Naive thymus-derived CD4-positive, alpha-beta T cell (primary cell): ENCODE measurements at places on chromosomes 13 and 19. TPM values are rescaled to one million over a fixed set of nuclear protein-coding genes. Genes with fewer than 3 reads are reported as not detected.
A peak's percentile ranks its signal among the peaks of the same experiment; 100 is the strongest.

DNA sequence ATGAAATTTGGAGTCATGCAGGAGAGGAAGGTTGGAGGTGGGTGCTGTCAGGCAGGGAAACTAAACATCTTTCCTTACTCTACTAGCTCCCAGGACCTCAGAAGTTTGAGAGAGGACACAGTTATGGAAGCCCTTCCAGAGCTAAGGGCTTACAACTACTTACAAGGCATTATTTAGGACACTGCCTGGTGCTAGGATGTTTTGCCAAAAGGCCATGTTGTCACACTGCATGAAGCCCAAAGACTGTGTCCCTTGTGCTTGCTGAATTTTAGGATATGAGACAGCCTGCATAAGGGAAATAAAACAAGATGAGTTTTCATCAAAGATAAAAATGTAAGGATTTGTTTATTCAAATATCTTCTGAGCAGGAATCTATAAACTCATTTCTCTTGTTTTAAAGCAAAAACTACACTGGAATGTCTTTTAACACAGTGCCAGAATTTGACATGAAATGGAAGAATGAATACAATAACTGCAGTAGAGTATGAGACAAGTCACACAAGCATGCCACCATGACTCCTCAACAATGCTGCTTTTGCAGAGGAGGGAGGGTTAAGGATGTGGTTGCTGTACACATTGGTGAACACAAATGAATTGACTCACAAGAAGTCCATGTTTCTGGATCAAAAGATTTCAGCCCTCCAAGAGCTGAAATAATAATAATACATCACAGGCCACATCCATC lies 258.4 kb downstream of the SPRY2 start:
- DNase-seq, result no peak
- H3K27ac ChIP-seq, result no peak overlapping the region
- H3K36me3 ChIP-seq, result no peaks in the 10 kb centered on the region
- H3K4me3 ChIP-seq, result no peak overlapping the region

Gene TECR
- 133 and 143 TPM in 2 replicates for total RNA-seq

DNA sequence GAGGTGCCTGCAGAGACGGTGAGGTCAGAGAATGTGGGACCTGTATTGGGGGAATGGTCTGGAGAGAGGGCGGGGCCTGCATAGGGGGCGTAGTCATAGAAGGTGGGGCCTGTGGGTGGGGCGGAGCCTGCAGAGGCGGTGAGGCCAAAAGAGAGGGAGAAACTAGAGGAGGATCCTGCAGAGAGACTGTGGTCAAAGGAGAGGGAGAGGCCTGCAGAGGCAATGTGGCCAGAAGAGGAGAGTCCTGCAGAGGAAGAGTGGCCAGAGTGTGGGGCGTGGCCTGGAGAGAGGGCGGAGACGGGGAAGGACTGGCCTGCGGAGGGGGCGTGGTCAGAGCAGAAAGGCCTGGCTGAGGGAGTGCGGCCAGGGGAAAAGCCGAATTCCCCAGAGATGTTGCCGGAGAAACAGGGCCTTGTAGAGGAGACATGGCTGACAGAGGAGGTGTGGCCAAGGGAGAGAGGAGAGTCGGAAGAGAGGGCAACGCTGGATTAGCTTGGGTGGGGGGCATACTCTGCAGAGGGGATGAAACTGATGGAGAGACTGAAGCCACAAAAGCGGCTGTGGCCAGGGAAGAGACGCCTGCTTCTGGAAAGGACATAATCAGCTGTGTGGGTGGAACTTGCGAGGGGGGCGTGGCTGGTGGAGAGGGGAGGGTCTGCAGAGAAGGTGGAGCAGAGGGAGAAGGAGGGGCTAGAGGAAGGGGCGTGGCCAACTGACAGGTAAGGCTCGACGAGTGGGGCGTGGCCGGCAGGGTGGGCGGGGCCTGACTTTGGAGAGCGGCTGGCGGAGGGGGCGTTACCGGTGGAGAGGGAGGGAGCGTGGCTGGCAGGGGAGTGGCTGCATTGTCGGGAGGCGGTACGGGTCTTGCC lies 2.5 kb downstream of the PRR36 start:
- H3K27me3 ChIP-seq, result no peaks in the 10 kb centered on the region
- H3K4me1 ChIP-seq, result peaks cover 16% of the 10 kb centered on the region
- peak; percentile 86 for DNase-seq
- H3K27ac ChIP-seq, result no peak overlapping the region

Gene ZNF582
- total RNA-seq, result 7.4 TPM

- no peaks in the 10 kb centered on the region for H3K27me3 ChIP-seq
- DNase-seq, result no peak
- H3K4me1 ChIP-seq, result no peaks in the 10 kb centered on the region
- no peak overlapping the region for H3K27ac ChIP-seq
- no peaks in the 10 kb centered on the region for H3K36me3 ChIP-seq
Observed at GRCh38 chr13:105466376-105466775, 1069.1 kb downstream of the EFNB2 start.

GRCh38 chr19:38739440-38740256 lies 4.6 kb downstream of the CAPN12 start:
- peaks cover 8% of the 10 kb centered on the region for H3K4me1 ChIP-seq
- no peaks in the 10 kb centered on the region for H3K36me3 ChIP-seq
- no peaks in the 10 kb centered on the region for H3K27me3 ChIP-seq
- no peak for DNase-seq
- no peak overlapping the region for H3K27ac ChIP-seq
- no peak overlapping the region for H3K4me3 ChIP-seq

DNA sequence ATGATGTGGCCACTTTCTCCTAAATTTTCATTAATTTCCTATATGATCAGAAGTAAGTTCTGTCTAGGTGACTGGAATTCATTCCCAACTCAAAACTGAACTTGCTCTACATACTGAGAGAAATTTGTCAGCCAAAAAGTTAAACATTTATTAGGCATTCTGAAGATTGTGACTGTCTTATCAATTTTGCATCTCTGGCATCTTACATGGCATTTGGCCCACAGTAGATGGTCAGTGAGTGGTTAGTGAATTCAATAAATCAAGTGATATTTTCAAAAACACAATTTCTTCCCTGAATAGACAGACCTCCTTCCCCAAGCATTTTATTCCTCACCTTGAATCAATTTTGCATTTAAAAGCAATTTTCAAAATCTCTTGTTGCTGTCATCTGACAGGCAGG lies 363.2 kb upstream of the NBEA start:
- no peaks in the 10 kb centered on the region for H3K36me3 ChIP-seq
- no peaks in the 10 kb centered on the region for H3K27me3 ChIP-seq
- no peak overlapping the region for H3K27ac ChIP-seq
- no peak overlapping the region for H3K4me3 ChIP-seq

Gene ZNF135
- total RNA-seq, result 2.9 TPM

GRCh38 chr19:56837492-56838023 lies 3.0 kb downstream of the PEG3 start:
- H3K36me3 ChIP-seq, result no peaks in the 10 kb centered on the region
- no peak overlapping the region for H3K4me3 ChIP-seq
- no peak overlapping the region for H3K27ac ChIP-seq
- no peaks in the 10 kb centered on the region for H3K4me1 ChIP-seq
